ENCODE measurements at places on chromosomes 4 and X. TPM values are rescaled to one million over a fixed set of nuclear protein-coding genes. Genes with fewer than 3 reads are reported as not detected.

The PPEF2 gene
- not detected for total RNA-seq

The PCSK1N gene
- total RNA-seq, result not detected

The ALAS2 gene
- not detected for total RNA-seq

The DDX53 gene
- not detected for total RNA-seq

The GJB1 gene
- total RNA-seq, result not detected

The XK gene
- total RNA-seq, result not detected

The ZDHHC15 gene
- total RNA-seq, result not detected

The TEX13D gene
- not detected for total RNA-seq

The REELD1 gene
- not detected for total RNA-seq

The PNPLA4 gene
- total RNA-seq, result 6.0 TPM

The COL25A1 gene
- not detected for total RNA-seq

The MAGEE2 gene
- not detected for total RNA-seq

The CSAG1 gene
- total RNA-seq, result not detected

The GABRQ gene
- total RNA-seq, result not detected

The SMIM31 gene
- total RNA-seq, result not detected

The RASGEF1B gene
- 2.4 TPM for total RNA-seq

The F11 gene
- not detected for total RNA-seq

The FAT4 gene
- not detected for total RNA-seq

The ADAMTS3 gene
- total RNA-seq, result not detected

The CENPVL1 gene
- total RNA-seq, result not detected

The KCND1 gene
- total RNA-seq, result 4.6 TPM

The CYTL1 gene
- total RNA-seq, result not detected

The NFKB1 gene
- 162 TPM for total RNA-seq

The ETDA gene
- total RNA-seq, result not detected

The NHSL2 gene
- 0.50 TPM for total RNA-seq

The TAPT1 gene
- 31.9 TPM for total RNA-seq

The NIPAL1 gene
- 1.1 TPM for total RNA-seq

The CHRDL1 gene
- total RNA-seq, result not detected

The EDA2R gene
- 2.9 TPM for total RNA-seq

The DGAT2L6 gene
- not detected for total RNA-seq

The LAMP2 gene
- total RNA-seq, result 36.8 TPM

The ADGRG4 gene
- total RNA-seq, result not detected

The SMIM10 gene
- 0.71 TPM for total RNA-seq

The TDO2 gene
- total RNA-seq, result not detected

The CDS1 gene
- not detected for total RNA-seq

The PWWP3B gene
- not detected for total RNA-seq

Data from activated CD8-positive, alpha-beta T cell treated with anti-CD3 and anti-CD28 coated beads, Interleukin-2, amount 10 ng/mL, durations not matched to agents 7 days and 5 days (primary cell).